SJSA1 (cell line): ENCODE measurements at places on chromosomes 5 and 9. TPM values are rescaled to one million over a fixed set of nuclear protein-coding genes. Genes with fewer than 3 reads are reported as not detected.

Gene DOCK2
- total RNA-seq, result 1.5 and 3.5 TPM in 2 replicates

GRCh38 chr5:74396913-74397622 lies 243.5 kb downstream of the ENC1 start:
- H3K27ac ChIP-seq, result no peak overlapping the region
- H3K36me3 ChIP-seq, result no peaks in the 10 kb centered on the region
- H3K27me3 ChIP-seq, result no peaks in the 10 kb centered on the region

- H3K4me1 ChIP-seq, result no peaks in the 10 kb centered on the region
- H3K36me3 ChIP-seq, result no peaks in the 10 kb centered on the region
- no peak for DNase-seq
- H3K27ac ChIP-seq, result no peak overlapping the region
- H3K27me3 ChIP-seq, result no peaks in the 10 kb centered on the region
Observed at GRCh38 chr5:89946916-89947315, 462.6 kb downstream of the CETN3 start.

DNA sequence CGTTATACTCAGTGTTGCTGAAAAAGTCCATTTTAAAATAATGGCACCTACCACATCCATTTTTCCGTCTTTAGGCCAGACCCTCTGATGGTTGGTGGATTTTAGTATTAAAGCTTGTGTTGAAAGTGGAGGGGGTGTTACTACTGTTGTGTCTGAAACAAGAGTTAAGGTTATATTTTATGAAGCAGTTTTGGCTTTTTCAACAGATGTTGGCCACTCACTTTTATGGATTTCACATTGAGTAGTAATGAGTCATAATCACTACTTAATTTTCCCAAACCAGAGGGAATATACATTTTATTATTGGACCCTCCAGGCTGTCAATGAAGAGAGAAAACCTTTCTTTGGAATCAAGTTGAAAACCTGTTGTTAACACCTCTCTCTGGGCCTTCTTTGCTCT lies 88.0 kb downstream of the TRIO start:
- DNase-seq, result no peak
- H3K27me3 ChIP-seq, result no peaks in the 10 kb centered on the region
- no peaks in the 10 kb centered on the region for H3K36me3 ChIP-seq
- H3K4me1 ChIP-seq, result peaks cover 9% of the 10 kb centered on the region
- H3K27ac ChIP-seq, result no peak overlapping the region

GRCh38 chr9:97140566-97140965 lies 101.6 kb upstream of the CTSV start:
- no peak overlapping the region for H3K27ac ChIP-seq
- no peak overlapping the region for H3K4me3 ChIP-seq
- H3K4me1 ChIP-seq, result no peaks in the 10 kb centered on the region
- H3K27me3 ChIP-seq, result no peaks in the 10 kb centered on the region
- H3K36me3 ChIP-seq, result no peaks in the 10 kb centered on the region

- no peaks in the 10 kb centered on the region for H3K36me3 ChIP-seq
- H3K4me3 ChIP-seq, result no peak overlapping the region
- no peak for DNase-seq
- no peak overlapping the region for H3K27ac ChIP-seq
- no peaks in the 10 kb centered on the region for H3K27me3 ChIP-seq
Observed at GRCh38 chr5:172723508-172723907, 47.5 kb downstream of the DUSP1 start.

DNA sequence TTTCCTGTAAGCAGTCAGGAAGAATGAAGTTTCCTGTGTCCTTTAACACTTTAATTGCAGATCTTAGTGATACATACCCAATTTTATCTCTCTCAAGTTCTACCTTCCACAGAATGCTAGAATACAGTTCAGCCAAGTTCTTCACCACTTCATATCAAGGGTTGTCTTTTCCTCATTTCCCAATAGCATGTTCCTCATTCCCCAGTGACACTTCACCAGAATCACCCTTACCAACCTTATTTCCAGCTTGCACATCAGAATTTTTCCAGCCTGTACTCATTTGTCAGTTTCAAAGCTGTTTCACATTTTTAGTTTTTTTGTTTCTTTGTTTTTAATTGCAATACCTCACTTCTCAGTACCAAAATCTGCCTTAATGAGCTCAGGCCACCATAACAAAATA lies 126.1 kb downstream of the ESM1 start:
- H3K4me1 ChIP-seq, result peaks cover 14% of the 10 kb centered on the region
- H3K27ac ChIP-seq, result no peak overlapping the region
- H3K27me3 ChIP-seq, result no peaks in the 10 kb centered on the region
- no peak for DNase-seq

Gene SLC6A7
- total RNA-seq, result not detected in 2 replicates

DNA sequence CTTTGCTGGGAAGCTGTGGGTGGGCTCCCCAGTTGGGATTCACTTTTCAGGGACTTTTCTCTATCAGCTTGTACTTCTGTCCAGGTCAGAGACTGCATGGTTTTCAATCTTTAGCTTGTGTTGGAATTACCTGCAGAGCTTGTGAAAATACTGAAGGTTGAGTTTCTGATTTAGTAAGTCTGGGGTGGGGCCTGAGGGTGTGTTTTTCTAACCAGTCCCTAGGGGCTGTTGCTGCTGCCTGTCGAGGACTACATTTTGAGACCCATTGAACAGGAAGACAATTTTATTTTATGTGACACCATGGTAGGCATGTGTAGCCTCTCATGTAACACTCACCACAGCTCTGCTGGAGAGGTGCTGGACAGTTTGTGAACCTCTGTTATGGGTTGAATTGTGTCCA lies 14.7 kb upstream of the MLANA start:
- H3K27ac ChIP-seq, result no peak overlapping the region
- no peak overlapping the region for H3K4me3 ChIP-seq
- no peaks in the 10 kb centered on the region for H3K27me3 ChIP-seq
- no peak for DNase-seq
- H3K36me3 ChIP-seq, result no peaks in the 10 kb centered on the region

- no peak overlapping the region for H3K4me3 ChIP-seq
- DNase-seq, result no peak
- no peaks in the 10 kb centered on the region for H3K27me3 ChIP-seq
- no peak overlapping the region for H3K27ac ChIP-seq
Observed at GRCh38 chr9:128642675-128643245, 13.9 kb downstream of the DYNC2I2 start.

Gene FIBCD1
- 0.08 TPM in 1 of 2 replicates, not detected in the other for total RNA-seq

DNA sequence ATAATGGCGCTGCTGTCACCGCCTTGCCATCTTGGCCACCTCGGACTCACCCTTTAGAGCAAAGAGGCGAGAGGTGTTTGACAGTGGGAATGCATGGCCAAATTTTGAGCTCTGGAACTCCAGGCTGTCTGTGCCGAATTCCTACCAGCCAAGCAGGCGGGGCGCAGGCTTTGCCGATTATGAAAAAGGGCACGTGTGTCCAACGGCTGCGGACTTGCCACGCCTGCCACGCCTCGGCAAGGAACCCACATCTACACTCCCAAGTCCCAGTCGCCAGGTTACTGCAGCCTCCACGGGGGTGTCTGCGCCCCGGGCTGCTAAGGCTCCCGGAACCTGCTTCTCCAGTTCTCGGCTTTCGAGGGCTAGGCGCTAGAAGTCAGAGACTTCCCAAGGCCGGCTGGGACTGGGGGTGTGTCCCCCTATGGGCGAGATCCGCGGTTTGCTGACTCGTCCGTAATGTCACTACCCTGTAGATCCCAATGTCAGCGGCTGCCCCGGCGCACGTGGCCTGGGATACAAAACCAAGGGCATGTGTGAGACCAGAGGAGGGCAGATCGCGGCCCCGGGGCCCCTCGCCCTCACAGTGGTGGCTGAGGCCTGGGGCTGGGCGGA lies 2.8 kb downstream of the NPR3 start:
- no peak overlapping the region for H3K27ac ChIP-seq
- H3K27me3 ChIP-seq, result no peaks in the 10 kb centered on the region
- H3K4me3 ChIP-seq, result no peak overlapping the region
- peaks cover 8% of the 10 kb centered on the region for H3K4me1 ChIP-seq
- H3K36me3 ChIP-seq, result no peaks in the 10 kb centered on the region

Gene TLX3
- total RNA-seq, result not detected in 2 replicates

DNA sequence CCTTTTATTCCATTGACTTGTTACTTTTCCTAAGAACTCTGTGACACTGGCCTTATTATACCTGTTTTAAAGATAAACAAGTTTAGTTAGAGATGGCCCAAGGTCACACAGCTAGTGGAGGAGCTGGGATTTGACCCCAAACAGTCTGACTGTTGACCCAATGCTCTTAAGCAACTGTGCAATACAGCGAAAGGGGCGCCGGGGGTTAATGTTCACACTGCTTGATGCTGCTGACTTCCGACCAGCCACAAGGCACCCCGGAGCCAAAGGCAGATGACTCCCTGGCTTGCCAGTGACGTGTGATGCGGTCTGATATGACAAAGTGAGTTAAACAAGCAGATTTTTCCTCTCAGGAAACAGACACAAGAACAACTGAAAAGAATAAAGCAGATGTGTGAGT lies 23.9 kb downstream of the PIK3R1 start:
- H3K27ac ChIP-seq, result no peak overlapping the region
- H3K36me3 ChIP-seq, result no peaks in the 10 kb centered on the region

Gene STKLD1
- 0.63 TPM in 1 of 2 replicates, not detected in the other for total RNA-seq

DNA sequence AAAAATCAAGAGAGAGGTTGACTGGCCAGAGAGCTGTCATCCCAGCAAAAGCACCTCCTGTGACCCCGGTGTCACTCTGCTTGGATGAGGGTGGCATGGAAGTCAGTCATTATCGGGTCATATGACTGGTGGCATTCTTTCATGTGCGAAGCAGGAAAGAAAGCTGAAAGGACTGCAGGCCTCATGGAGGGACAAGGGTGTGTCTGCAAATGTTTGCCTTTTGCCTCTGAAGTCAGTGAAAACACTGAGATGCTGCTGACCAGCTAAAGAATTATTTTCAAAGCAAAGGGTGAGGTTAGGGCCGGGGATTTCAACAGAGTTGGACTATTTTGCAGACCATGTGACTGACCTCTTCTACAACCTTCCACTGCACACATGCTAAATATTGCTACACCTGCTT lies 298.3 kb downstream of the CSNK1G3 start:
- no peak for DNase-seq
- no peak overlapping the region for H3K4me3 ChIP-seq
- no peaks in the 10 kb centered on the region for H3K36me3 ChIP-seq

DNA sequence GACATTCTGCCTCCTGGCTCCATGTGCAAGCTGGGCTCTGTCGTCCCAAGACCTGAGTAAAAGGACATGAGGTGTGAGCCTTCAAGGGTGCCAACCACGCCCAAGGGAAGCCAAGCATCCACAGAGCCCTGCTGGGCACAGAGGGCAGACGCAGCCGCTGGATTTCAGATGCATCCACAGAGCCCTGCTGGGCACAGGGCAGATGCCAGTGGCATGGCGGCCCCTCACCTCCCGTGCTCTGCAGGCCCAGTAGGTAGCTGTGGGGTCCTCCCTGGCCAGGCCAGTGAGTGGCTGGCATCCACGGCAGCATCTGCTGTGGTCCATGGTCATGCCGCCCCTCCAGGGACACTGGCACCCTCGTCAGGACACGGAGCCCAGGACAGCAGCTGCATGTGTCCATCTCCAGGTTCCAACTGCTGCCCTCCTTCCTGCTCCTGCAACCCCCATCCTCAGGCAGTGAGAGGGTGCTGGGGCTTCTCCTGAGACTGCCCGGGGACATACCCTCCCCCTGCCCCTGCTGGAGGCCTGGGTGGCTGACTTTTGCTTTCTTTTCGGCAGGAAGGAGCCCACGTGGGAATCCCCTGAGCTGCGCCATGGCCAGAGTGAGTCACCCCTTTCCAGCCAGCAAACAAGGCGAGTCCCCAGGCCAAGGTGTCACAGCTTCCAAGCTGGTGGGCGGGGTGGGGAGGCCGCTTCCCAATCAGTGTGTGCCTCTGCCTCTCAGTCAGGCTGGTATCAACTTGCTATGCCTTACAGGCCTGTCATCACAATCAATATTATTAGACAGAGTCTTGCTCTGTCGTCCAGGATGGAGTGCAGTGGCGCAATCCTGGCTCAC lies 4.0 kb upstream of the TRAF2 start:
- H3K27me3 ChIP-seq, result no peaks in the 10 kb centered on the region
- peaks cover 30% of the 10 kb centered on the region for H3K4me1 ChIP-seq
- peak; percentile 86 for DNase-seq
- peak overlapping the region; percentile 23 for H3K4me3 ChIP-seq
- no peak overlapping the region for H3K27ac ChIP-seq

Gene ATP6V0E1
- total RNA-seq, result 286 and 291 TPM in 2 replicates
